Brain microvascular endothelial cell (primary cell): ENCODE measurements at places on chromosomes 3 and 15.

DNA sequence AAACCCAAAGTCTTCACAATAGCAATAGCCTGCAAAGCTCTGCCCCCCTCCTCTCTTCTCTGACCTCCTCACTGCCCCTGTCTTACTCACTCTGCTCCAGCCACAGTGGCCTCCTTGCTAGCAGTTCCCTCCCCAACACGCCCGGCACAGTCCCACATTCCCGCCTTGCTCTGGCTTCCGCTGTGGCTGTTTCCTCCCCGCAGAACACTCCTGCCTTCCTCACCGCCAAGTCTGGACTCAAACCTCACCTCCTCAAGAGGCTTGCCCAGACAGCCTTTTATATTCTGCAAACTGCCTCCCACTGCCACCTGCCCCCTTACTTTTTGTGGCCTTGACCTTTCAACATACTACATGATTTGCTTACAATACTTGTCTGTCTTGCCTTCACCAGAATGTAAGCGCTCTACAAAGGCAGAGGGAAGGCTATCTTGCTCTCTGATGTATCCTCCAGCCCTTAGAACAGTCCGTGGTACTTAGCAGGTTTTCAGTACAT is 406 bp upstream of the MPI start:
- DNase-seq: peak; percentile 29

DNA sequence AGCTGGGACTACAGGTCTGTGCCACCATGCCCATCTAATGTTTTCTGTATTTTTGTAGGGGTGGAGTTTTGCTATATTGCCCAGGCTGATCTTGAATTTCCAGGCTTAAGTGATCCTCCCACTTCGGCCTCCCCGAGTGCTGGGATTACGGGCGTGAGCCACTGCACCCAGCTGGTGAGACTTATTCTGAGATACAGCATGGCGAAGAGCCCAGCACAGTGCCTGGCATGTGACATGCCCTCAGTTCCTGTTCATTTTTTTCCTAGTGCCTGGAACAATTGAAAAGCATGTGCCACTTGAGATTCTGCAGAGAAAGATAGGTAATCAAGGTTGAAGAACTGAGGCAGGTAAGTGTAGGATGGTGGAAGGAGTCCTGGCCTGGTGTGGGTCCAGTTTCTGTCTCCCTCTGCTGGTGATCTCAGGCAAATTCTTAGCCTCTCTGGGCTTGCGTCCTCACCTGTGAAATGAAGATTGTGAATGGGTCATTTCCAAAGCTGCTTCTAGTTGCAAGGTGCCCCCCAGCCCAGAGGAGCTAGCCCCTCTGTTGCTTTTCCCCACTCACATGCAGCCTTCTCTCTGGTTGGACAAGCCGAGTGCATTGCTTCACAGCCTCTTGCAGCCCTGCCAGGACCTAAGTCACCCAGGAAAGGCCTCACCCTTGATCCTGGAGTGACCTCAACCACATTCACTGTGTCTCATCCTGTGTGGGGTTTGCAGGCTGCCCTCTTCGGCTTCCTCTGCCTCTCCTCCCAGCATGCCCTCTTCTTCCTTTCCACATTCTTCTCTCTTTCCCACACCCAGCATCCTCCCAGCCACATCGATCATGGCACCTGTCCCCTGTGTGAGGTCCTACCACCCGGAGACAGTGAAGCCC is 4.3 kb upstream of the RHCG start:
- no peak for DNase-seq

- no peak for DNase-seq
Measured at GRCh38 chr3:8678751-8679150, 34.2 kb upstream of the SSUH2 start.

DNA sequence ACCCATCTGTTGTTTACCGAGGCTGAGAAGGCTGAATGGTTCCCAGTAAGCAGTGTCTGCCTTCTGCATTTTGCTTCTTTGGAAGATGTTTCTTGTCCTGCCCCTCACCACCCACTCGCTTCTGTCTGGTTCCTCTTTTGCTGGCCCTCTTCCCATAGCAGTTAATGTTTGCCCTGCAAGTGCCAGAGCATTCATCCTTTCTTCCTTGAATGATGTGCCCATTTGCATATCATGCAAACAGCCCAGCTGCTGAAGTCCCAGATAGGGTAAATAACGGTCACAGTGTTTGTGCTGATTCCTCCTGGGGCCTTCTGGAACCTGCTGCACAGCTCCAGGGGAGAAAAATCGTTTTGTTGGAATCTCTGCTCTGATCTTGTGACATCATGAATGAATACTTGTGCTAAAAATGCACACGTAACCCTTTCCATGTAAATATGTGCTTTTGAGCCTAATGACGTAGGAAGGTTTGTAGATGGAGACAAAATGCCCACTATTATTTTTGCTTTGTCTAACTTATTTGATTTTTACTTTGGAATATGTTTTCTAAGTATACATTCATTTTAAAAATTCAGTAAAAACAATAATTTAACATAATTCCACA is 381.0 kb downstream of the SOX2 start:
- no peak for DNase-seq

DNA sequence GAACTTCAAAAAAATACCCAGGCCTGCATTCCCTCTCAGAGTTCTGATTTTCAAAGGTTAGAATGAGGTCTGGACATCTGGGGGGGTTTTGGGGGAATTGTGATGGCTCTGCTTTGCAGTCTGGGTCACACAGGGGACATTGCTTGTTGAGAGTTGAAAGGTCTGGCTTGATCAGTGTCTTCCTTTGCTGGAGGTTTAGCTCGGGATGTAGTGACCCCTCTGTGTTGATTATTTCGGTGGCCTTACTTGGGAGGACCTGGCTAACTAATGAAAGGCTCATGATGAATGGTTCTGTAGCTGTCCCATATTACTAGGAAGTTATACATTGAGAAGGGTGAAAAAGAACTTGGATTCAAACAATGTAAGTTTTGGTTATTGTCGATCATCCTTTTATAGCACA is 23.7 kb downstream of the TPM1 start:
- no peak for DNase-seq

- DNase-seq: peak; percentile 92
Measured at GRCh38 chr15:58742022-58742813, 7.3 kb downstream of the ADAM10 start.

- DNase-seq: peak; percentile 51
Measured at GRCh38 chr3:132253262-132253878, 63.8 kb upstream of the ACP3 start.

GRCh38 chr3:87045473-87045872 is 54.5 kb upstream of the VGLL3 start:
- DNase-seq: no peak

DNA sequence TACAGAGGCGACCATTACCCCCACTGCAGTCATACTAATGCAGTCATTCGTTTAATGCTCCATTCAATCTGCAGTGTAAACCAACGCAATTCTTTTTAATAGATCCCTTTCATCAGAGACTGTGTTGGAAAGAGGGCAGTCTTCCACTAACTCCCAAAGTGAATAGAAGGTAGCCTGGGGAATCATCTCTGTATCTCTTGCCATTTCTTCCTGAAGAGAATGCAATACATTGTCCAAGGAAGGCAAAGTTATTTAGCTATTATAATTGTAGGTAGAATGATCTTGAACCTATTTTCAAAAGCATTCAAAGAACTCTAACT is 1.3 kb upstream of the SLITRK3 start:
- no peak for DNase-seq

DNA sequence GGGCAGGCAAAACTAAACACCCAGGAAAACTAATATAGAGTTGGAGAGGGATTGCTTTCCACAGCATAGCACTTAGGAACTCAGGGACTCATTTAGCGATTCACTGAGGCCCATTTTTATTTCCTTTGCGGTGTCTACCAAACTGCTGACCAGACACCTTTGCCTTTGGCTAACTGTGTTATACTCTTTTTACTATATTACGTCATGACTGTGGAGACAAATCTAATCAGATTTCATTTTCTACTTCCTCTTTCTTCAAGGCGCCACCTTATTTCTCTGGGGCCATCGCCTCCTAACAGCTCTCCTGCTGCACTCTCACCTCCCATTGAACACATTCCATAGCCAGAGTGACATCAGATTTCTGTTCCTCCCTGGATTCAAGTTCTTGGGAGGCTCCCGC is 215.7 kb upstream of the WNT5A start:
- no peak for DNase-seq
